Amniotic epithelial cell (primary cell): ENCODE measurements at places on chromosomes 3 and 15.

- peak; percentile 41 for DNase-seq
Observed at GRCh38 chr3:190325923-190326322, 3.7 kb upstream of the CLDN1 start.

- no peak for DNase-seq
Observed at GRCh38 chr15:41782371-41783282, 8.3 kb downstream of the MAPKBP1 start.

DNA sequence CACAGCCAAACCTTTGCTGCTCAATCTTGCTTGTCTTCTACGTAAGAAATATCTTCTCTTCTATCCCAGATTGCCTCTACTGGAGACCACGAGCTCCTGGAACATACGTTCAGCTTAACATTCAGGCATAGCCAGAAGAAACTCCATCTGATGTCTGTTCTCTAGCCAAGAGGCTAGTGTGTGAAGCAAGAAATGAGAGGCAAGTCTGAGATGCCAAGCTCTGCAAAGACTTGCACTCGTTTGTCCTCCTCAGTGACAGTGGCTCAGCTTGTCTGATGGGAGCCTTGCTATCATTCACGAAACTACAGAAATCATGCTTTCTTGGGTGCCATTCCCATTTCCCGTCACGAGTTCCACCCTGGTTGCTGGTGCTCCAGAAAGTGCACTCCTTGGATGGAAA, at the start of gene SCN10A:
Gene SCN10A, minus strand, starts transcription at position 192 of the 400 bp plus-strand sequence. CDS start 22,207 bp downstream, outside the sequence.
- DNase-seq: no peak

- DNase-seq: peak; percentile 33
Observed at GRCh38 chr3:113825090-113825489, 13.5 kb upstream of the GRAMD1C start.

DNA sequence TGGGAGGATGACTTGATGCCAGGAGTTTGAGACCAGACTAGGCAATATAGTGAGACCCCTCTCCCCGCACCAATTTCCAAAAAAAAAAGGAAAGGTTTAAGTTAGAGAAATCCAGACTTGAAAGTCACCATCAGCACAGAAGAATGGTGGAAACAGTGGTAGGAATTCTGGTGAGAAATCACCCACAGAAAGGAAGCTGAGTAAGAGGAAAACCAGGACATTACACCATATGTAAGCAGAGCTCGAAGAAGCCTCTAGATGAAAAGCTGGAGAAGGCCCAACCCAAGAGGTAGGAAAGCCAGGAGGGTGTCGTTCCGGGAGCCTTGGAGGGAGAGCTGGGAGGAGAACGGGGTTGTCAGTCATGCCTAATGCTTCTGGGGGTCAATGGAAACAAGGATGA, 40.5 kb downstream of the RASGRP1 start:
- peak; percentile 47 for DNase-seq

GRCh38 chr15:73325191-73325861, 43.4 kb downstream of the HCN4 start:
- DNase-seq: no peak

- DNase-seq: peak; percentile 12
Observed at GRCh38 chr15:67520321-67521028, 456 bp upstream of the C15orf61 start.

DNA sequence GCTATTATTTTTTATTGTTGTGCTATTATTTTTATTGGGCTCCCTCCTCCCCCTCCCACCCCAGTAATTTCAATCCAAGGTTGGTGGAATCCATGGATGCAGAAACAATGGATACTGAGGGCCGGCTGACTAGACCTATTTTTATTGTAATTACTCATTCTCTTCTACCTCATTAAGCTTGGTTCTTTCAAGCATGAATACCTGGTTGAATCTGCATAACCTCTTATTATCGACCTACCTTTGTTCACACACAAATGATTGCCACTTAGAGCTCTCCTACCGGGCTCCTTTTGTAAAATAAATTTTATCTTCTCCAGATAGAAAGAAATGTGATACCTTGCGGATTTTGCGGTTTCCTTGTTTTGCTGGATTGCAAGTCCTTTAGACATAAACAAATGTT, 31.6 kb downstream of the BTD start:
- DNase-seq: peak; percentile 60

DNA sequence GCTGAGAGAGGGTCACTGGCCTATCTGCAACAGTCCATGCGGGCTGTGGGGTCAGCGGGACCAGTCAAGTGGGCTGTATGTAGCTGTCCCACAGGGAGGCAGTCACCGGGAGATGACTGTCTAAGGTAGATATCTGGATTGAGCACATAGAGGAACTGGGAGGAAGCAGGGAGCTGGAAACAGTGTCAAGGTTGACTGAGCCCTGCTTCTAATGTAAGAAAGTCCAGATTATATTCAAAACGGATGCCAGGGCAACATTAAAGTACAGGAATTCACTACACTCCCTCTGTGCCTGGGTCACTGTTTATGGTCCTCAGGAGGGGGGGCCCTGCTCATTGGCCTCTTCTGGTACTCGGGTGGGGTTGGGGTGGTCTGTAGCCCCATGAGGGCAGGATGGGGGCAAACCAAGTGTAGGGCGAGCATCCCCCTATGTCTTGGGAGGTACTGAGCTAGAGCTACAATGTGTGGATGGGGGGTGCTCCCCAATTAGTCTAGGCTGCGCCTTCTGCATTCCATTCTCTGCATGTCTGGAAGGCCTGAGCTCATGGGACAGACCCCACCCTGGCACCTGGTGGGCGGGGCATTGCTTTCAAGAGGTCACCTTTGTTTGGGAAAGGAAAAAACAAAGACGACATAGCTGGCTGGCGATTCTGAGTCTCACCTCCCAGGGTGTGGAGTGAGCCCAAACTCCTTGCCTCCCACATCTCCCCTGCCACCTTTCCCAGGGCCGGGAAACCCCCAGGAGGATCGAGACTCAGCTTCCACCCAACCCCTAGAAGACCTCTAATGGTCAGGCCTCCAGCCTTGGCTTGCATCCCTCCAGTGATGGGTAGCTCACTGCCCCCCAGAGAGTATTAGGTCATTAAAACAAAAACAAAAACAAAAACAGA, 45.1 kb upstream of the C15orf39 start:
- DNase-seq: no peak

- peak; percentile 29 for DNase-seq
Observed at GRCh38 chr3:66441129-66441528, 59.7 kb downstream of the LRIG1 start.

DNA sequence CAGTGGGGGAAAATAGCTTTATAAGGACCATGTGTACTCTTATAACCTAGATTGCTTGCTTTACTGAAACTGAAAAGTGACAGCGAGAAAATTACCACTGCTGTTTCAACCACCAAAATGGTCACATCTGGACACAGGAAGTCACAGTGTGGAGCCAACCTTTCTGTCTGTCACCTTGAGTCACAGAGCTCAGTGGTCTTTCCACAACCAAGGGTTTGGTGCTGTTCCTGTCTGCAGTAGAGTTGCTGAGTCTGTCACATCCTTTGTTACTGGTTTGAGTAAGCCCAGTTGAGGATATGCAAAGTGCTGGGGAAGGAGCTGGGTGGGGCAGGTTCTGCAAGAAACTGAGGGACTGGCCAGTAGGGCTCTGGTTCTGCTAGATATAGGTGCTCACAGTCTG, 139.1 kb upstream of the EIF1B start:
- no peak for DNase-seq

- DNase-seq: no peak
Observed at GRCh38 chr3:66425576-66426114, 75.2 kb downstream of the LRIG1 start.

- no peak for DNase-seq
Observed at GRCh38 chr3:130878464-130878863, 15.4 kb upstream of the ATP2C1 start.

DNA sequence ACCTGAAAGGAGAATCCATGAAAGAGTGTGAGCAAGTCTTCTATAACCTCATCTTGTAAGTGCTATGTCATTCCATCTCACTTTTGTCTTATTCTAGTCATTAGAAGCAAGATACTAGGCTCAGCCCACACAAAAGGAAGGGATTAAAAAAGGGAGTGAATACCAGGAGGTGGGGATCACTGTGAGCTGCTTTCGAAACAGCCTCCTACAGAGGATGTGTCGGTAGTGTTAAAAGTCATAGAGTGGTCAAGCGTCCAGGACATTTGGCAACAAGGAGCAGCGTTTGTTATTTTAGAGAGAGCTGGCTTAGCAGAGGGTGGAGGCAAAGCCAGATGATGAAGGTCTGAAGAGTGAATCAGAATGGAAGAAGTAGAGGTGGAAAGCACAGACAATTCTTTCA, 11.7 kb upstream of the ZNF148 start:
- DNase-seq: peak; percentile 90

- peak; percentile 77 for DNase-seq
Observed at GRCh38 chr3:16130066-16130465, 44.4 kb upstream of the GALNT15 start.

DNA sequence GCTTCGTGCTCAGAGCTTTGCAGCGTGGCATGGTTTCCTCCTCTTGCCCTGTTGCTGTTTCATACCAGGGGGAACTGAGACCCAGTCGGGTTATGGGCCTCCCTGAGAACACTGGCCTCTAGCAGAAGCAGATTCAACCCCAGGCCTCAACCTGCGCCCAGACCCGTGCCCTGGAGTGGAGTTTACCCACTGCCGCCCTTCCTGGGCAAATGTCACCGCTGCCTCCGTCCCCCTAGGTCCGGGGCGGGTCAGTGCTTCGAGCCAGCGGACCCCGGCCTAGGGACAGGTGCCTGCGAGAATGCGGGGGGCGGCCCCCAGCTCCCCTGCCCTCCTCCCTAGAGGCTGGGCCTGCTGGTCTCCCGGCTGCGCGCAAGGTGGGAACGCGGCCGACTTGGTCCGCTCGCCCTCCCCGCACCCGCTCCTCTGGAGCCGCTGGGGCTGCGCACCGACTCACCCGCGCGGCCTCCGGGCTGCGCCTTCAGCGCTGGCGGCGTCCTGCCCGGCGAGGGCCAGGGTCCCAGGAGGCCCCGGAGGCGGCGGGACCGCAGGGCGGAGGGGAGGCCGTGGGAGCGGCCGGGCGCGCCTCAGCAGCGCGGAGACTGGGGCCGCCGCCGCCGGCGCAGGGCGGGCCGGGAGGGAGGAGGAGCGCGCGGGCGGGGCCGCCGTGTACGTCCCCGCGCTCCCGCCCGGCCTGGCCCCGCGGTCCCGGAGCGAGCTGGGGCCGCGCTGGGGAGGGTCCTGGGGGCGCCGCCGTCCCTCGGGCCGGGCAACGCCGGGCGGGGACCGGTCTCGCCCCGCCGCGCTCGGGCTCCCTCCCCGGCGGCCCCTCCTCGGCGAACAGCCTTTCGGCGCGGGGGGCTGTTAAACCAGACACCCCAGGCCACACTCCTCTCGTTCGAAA, at the start of gene PIGZ:
Gene PIGZ, minus strand, starts transcription at position 601 of the 901 bp plus-strand sequence. CDS start 16,802 bp downstream, outside the sequence.
- DNase-seq: no peak

- no peak for DNase-seq
Observed at GRCh38 chr3:81709606-81710005, 51.8 kb downstream of the GBE1 start.

DNA sequence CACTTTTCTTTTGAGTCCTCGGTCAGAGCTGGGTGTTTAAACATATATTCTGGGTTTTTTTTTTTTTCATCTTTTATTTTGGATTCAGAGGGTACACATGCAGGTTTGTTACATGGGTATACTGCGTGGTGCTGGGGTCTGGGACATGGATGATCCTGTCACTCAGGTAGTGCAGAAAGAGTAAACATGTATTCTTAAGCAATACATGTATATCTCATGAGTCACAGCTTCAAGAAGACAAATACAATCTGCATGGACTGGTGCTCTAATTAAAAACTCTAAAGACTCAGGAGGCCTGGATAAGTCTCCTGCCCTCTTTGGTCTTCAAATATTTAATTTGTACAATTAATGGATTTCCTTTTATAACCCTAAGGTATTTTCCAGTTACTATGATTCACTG, 50.6 kb upstream of the PHLDB2 start:
- peak; percentile 81 for DNase-seq
